ENCODE measurements at places on chromosomes 16 and 17.

- DNase-seq: no peak
These were observed at the start of gene ST6GALNAC1 for GRCh38 chr17:76643553-76644148. ST6GALNAC1 (minus strand) TSS chr17:76643757; CDS start chr17:76643638, 119 bp downstream.

DNA sequence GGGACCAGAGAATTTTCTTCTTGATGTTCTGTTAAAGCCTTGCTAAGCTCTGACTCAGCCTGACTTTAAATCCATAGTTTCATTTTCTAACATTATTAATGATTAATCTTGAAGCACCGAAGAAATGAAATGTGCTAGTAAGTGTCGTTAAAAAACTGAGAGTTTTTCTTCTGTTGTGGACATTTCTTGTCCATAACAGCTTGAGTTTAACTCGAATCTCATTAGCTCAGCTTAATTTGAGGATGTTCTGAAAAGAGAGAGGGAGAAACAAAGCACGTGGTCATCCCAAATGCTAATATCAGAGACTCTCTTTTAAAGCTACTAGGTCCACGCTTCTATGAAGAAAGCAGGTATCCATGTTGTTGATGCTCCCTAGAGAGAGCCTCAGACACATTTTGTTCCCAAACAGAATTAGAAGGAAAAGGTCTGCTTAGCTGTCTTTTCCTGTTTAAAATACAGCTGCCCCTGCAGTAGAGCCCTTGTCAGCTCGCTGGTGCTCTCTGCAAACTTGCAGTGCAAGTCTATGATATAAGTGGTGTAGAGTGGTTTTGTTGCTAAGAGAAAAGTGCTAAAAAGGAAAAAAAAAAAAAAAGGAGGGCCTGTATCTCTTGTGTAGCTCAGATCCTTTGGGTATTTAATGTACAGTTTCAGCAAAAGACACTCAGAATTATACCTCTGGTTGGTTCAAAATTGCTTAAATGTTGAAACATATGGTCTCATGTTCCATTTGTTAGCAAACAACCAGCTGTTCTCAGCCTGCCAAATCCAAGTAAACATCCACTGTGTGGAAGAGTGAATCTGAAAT is 191.1 kb upstream of the TBX2 start:
- no peak for DNase-seq

DNA sequence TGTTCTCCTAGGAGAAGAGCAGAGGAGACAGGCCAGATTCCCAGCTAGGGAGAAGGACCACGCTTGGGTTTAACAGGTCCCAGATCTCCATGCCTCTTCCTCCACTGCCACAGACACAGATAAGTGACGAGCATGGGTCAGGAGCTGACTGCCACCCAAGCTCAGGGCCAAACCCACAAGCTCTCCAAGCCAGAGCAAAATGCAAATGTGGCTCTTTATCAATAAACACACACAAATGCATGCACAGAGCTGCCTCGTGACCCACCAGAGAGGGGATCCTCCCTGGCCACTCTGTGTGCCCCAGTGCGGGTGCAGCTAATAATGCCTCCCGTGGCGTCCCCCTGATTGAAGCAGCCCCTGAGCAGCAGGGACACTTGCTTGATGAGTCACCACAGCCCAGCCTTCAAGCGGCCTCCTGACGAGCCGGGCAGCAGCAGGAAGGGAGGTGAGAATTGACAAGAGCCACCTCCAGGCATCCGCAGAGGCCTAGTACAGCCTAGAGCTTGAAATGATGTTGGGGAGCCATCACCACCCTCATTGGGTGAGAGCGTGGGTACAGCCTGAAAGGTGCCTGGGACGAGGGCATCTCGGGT is 143.9 kb downstream of the CCDC182 start:
- DNase-seq: no peak

DNA sequence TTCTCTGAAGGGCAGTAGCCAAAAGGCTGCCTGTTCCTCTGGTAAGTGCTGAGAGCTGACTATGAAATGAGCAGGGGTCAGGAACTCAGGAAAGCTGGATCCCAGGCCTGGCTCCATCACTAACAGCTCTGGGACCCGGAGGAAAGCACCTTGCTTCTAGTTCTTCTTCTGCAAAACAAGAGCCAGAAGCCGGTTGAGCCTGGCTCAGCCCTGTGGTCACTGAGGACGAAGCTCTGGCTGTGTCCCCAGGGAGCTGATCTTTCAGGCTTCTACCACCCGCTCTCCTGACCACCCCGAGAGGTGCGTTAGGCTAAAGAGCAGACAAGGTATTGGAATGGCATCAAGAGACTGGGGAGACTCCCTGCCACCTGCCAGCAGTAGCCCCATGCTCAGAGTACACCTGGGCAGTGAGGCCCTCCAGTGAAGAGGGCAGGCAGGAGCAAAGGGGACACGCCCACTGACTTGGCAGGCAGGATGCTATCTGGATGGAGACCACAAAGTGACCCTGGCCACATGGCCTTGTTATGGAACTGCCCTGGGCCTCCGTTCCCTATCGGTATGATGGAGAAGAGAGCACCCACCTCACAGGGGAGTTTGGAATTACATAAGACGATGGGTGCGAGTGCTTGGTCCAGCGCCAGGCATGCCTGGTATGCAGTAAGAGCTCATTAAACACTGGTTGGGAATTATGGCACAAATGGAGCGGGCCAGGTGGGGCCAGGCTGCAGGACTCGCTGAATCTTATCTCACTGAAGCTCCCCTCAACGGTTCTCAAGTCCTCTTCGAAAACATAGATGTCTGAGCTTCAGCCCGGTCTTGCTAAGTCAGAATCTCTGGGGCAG is 61.4 kb downstream of the COG7 start:
- DNase-seq: no peak

DNA sequence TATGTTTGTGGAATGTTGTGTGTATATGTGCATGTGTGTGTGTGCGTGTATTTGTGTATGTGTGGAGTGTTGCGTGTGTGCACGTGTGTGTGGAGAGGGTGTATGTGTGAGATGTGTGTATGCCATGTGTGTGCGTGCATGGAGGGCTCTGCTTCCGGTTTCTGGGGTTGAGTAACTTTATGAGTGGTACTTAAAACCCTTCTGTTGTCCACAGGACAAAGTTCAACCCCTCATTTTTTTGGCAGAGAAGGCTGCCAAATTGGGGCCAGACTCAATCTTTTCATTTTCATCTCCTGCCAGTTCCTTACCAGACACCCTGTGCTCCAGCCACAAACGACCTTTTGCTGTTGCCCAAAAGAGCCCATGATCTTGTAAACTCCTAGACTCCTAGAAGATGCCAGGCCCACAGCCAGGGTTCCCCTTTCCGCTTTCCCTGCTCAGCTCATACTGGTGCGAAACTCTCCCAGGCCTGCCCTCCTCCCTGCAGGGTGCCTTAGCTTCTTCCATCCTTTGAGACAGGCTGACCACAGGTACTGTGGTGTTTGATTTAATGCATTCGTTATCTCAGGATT is 100.2 kb downstream of the CMIP start:
- peak; percentile 16 for DNase-seq

DNA sequence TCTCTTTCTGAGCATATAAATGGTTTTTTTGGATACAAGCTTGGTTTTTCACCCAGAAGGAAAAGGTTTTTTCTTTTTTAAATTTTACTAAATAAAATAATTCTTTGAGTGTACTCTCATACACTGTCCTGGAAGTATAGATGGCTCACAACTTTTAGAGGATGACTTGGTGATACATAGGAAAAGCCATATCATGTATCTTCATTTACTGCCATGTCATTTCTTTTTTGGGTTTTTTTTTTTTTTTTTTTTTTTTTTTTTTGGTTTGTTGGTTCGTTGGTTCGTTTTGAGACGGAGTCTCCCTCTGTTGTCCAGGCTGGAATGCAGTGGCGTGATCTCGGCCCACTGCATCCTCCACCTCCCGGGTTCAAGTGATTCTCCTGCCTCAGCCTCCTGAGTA is 11.8 kb downstream of the OGFOD1 start:
- DNase-seq: no peak

DNA sequence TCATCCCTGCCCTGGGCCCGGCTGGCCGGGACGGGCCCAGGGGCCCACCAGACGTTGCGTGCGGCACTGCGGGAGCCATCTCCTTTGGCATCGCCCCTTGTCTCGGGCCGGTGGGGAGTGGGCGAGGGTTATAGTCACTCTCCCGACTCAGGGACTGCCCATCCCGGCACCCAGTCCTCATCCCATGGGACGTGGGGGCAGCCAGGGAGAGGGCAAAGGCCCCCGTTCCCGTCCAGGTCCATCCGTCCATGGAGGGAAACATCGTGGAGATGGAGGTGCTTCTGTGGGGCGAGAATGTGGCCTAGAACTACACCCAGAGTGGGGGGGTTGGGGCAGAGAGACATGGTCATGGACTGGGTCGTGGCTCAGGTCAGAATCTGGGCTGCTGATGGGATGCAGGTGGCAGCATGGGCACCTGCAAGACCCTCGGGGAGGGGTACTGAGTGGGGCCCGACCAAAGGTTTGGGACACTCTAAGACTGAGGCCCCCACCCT is 2.4 kb upstream of the WDR90 start:
- DNase-seq: no peak
